ENCODE measurements at places on chromosomes 3 and 15.

DNA sequence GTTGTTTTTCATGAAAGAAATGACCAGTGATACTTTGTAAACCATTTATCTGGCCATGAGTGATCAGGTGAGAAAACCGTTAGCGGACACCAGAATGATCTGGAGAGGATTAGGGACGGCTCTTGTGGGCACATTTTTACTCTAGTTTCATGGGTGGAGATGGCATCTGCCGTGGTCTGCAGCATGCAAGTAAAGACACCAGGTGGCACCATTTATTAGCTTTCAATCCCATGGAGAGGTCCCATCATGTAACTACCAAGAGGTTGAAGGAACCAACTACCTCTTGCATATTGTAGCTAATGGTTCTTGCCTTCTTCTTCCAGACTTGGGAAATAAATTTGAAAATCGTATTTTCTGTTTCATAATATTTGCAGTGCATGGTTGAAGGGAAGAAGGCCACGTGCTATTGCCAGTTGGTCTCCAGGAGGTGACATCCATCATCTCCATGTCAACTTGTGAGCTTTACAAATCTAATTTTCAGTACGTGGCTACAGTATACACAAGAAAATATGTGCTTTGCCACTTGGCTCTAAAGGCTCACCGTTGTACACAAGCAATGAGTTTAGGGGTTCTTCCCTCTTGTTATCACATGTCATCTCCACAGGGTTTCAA lies 1.5 kb upstream of the MAPKBP1 start:
- DNase-seq = no peak

DNA sequence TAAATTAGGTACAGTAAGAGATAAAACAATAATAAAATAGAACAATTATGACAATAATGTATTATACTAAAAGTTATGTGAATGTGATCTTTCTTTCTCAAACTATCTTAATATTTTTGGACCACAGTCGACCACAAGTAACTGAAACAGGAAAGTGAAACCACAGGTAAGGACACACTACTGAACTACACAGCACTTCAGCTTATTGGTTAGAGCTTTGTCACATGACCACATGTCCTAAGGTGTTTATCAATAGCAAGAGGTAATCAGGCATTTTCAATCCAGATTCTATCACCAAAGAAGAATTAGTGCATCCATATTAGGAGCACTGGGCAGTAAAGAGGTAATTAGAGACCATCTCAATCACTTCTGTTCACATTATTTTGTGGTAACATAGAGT lies 392.8 kb downstream of the RSL24D1 start:
- no peak for DNase-seq

GRCh38 chr3:77536038-77536775 lies 496.3 kb downstream of the ROBO2 start:
- DNase-seq = no peak

- DNase-seq = no peak
Observed at GRCh38 chr3:174120997-174121396, 723.5 kb downstream of the NLGN1 start.

DNA sequence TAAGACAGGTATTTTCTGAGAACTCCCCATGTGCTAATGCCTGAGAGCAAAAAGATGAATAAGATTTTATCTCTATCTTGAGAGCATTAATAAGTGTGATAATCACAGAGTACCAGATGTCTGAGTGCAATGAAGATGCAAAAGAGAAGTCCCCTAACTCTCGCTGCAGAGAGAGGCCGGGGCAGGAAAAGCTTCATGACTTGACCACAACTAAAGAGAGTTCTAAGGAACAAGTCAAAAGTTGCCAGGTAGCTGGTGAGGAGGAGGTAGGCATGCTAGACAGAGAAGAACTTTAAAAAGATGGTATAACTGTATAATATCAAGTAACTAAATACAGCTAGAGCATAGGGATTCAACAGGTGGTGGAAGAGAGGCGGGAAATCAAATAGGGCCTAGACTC lies 28.8 kb downstream of the MTMR10 start:
- no peak for DNase-seq

- DNase-seq = no peak
Observed at GRCh38 chr3:23952646-23953045, 7.6 kb downstream of the NR1D2 start.

DNA sequence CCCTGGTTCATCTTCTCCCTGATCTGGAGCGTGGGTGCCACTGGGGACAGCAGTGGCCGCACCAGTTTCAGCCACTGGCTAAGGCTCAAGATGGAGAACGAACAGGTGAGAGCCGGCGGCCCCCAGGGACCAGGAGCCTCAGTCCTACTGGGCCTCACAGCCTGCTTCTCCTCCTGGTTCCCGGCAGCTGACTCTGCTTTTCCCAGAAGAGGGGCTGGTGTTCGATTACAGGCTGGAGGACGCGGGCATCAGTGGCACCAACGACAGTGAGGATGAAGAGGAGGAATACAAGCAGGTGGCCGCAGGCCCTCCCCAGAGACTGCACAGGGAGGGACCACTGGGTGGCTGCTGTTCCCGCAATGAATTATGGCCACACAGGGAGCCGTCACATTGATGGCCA lies 54.4 kb downstream of the DNAH1 start:
- no peak for DNase-seq

GRCh38 chr3:108305484-108306172 lies 9.3 kb downstream of the HHLA2 start:
- DNase-seq = no peak

GRCh38 chr15:83869341-83869740 lies 215.4 kb downstream of the ADAMTSL3 start:
- DNase-seq = no peak

DNA sequence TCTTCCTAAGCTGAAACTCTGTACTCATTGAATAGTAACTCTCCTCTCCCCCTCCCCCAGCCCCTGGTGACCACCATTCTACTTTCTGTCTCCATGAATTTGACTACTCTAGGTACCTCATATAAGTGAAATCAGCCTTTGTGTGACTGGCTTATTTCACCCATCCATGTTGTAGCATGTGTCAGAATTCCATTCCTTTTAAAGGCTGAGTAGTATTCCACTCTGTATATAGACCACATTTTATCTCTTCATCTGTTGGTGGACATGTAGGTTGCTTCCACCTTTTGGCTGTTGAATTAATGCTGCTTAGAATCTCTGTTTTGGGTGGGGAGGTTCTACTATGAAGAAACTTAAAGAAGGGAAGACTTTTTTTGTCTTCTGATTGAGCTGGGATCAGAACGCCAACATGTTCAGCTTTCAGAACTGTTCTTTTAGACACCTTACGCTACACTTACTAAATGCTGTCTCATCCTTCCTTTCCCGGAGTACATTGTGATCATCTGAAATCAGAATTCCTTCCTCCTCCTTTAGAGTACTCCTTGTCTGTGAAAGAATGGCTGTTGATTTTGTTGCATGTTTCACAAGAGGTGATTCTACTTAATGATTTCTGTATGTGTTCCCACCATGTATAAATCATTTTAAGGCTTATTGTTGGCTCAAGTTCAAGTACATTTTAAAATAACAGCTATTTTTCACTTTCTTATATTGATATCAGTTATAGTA lies 50.3 kb downstream of the MRPS25 start:
- no peak for DNase-seq

DNA sequence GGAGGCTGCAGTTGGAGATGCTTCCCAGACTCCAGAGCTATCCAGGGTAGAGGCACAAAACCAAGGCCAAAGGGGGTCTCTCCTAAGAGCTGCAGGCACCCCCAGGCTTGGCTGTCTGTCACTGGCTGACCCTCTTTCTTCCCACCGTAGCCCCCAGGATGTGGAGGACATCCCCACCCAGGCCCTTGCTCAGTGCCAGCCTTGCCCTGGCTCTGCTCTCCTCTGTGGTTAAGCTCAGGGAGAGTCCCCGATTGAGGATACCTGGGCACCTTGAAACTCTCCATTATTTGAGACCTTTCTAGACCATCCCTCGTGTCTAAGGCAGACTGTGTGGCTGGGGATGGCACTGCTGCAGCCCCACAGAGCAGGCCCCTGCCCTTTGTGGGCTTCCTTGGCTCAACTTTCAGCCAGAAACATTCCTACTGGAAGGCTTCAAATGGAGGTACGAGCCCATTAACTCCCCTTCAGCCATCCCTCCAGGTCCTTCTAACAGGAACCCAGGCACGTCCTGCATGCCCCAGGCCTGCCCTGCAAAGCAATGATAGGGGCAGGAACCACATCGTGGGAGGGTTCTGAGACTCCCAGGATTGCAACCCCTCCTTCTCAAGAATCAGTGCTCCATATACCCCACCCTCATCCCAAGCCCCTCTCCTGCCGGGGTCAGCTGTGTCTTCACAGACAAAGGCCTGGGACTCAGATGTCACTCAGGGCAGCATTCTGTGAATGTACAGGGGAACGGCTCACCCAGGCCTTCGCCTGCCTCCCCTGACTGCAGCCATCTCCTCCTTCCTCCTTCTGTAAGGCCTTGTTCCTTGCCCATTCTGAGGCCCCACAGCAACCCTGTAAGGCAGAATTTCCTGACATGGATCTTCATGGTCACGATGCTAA lies 102.9 kb upstream of the ABHD17C start:
- DNase-seq = no peak

GRCh38 chr3:146130881-146131371 lies 30.1 kb downstream of the PLOD2 start:
- DNase-seq = no peak

Measured in iPS DF 6.9 (cell line).